GM18507 (cell line): ENCODE measurements at places on chromosomes 13 and 19.

GRCh38 chr19:43318203-43318602, 35.3 kb upstream of the CD177 start:
- DNase-seq = no peak

DNA sequence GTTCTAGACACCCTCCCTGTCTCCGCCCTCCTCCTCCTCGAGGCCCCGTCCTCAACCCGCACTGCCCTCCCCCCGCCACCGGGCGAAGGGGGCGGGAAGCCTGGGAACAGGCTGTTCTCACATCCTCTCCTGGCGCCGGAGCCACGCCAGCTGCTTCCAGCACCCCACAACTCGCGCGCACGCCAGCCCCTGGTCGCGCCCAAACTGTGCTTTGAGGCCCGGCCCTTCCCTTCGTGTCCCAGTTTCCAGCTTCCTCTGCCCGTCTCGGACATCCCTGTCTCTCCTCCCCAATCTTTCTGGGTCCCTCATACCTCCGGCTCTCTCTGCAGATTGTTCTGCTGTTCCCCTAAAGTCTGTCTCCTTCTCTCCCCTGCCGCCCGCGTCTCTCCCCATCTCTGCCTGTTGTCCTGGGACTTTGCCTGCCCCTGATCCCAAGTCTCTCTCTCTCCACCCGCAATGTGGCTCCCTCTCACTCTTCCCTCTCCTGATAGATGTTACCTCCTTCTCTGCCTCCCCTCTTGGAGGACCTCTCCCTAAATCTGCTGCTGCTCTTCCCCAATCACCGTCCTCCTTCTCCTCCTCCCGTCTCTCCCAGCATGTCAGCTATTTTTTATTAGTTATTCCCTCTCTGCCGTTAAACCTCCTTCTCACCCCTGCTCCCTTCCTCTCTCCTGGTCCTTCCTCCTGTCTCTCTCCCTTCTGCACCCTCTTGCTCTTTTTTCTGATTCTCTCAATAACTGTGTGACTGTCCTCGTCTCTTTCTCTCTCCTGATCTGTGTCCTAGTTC, 14.2 kb downstream of the DPF1 start:
- DNase-seq = no peak

- DNase-seq = no peak
These were observed 34.1 kb upstream of the WDFY2 start for GRCh38 chr13:51550151-51550550.

DNA sequence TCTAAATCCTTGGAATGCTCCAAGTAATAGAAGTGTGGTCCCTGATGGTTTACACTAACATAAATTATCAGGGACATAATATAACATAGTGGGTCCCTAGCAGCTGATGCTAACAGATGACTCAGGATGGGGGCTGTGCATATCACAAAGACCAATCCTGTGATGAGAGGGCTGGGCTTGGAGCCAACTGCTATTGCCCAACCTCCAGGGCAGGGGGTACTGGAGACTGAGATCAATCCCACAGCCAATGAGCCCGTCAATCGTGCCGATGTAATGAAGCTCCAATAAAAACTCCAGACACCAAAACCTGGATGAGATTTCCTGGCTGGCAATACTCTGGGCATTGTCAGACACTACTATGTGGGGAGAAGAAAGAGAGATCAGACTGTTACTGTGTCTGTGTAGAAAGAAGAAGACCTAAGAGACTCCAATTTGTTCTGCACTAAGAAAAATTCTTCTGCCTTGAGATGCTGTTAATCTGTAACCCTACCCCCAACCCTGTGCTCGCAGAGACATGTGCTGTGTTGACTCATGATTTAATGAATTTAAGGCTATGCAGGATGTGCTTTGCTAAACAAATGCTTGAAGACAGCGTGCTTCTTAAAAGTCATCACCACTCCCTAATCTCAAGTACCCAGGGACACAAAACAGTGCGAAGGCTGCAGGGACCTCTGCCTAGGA, 33.4 kb downstream of the ABCC4 start:
- DNase-seq = no peak

- no peak for DNase-seq
These were observed 190.0 kb upstream of the MIR17HG start for GRCh38 chr13:91157273-91158016.

DNA sequence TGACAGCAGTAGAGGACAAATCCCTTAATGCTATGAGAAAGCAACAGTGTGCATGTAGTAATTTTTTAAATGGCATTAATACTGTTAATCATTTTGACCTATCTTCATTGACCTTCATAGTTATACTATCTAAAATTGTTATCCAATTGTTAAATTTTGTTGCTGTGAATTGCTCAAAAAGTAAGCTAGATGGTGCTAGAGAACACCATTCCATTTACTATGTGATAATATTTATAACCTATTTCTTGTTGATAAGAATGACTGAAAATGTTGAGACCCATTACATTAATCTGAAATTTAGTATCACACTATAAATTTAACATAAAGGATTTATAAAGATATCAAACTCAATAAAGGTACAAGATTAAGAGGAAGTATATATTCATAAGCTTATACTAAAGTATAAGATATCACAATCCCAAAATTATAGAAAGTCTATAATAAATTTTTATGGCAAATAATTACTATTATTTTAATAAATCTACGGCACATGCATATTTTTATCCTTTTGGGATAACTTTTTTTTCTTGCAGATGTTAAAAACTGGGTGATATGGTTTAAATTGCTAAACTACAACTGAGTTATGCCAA, 1573.3 kb downstream of the PCDH9 start:
- no peak for DNase-seq

- no peak for DNase-seq
These were observed 211.8 kb downstream of the PCCA start for GRCh38 chr13:100300708-100301107.

- no peak for DNase-seq
These were observed 50.7 kb upstream of the FRY start for GRCh38 chr13:31980830-31981229.

GRCh38 chr13:45886466-45886865, 34.9 kb upstream of the SIAH3 start:
- DNase-seq = no peak

GRCh38 chr13:26502826-26503225, 54.7 kb upstream of the WASF3 start:
- DNase-seq = no peak

DNA sequence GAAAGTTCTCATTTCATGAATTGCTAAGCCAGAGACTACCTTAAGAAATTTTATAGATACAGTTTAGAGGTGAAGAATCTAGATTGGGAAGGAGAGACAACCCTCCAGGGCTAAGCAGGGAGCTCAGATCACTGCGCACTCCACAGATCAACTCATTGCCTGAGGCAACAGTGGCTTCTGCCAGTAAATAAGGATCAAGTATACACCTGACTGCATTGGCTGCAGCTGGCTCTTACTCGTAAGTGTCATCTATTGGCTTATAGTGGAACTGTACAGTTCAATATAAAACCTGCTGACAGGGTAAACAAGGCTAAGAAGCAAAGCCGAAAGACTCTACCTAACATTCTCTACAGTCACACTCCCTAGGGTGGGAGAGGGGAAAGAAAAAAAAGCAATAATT, 18.0 kb upstream of the C1QTNF9B start:
- DNase-seq = no peak

DNA sequence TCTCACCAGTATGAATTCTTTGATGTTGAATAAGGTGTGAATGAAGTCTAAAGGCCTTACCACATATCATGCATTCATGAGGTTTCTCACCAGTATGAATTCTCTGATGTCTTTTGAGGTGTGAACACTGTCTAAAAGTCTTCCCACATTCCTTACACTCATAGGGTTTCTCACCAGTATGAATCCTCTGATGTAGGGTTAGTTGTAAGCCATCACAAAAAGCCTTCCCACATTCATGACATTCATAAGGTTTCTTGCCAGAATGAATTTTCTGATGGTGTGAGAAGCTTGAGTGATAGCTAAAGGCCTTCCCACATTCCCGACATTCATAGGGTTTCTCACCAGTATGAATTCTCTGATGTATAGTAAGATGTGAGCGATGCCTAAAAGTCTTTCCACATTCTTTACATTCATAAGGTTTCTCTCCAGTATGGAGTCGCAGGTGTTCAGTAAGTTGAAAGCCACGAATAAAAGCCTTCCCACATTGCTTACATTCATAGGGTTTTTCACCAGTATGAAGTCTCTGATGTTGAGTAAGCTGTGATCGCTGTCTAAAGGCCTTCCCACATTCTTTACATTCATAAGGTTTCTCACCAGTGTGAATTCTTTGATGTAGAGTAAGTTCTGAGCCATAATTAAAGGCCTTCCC, 27.7 kb downstream of the ZNF461 start:
- no peak for DNase-seq

DNA sequence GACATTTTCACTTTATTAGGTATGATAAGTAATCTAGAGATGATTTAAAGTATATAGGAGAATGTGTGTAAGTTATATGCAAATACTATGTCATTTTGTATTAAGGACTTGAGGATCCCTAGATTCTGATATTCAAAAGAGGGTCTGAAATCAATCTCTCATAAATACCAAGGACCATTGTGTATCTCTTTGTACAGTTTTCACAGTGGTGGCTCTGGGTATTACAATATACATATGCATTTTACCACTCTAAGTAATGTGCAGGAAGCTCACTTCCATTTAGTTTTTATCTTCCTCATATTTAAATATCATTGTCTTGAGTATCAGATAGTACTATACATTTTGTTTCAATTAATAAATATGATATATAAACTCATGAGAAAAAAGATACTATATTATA, 862.6 kb upstream of the PCDH20 start:
- no peak for DNase-seq

GRCh38 chr19:14107581-14108461, 9.7 kb downstream of the PRKACA start:
- DNase-seq = no peak

DNA sequence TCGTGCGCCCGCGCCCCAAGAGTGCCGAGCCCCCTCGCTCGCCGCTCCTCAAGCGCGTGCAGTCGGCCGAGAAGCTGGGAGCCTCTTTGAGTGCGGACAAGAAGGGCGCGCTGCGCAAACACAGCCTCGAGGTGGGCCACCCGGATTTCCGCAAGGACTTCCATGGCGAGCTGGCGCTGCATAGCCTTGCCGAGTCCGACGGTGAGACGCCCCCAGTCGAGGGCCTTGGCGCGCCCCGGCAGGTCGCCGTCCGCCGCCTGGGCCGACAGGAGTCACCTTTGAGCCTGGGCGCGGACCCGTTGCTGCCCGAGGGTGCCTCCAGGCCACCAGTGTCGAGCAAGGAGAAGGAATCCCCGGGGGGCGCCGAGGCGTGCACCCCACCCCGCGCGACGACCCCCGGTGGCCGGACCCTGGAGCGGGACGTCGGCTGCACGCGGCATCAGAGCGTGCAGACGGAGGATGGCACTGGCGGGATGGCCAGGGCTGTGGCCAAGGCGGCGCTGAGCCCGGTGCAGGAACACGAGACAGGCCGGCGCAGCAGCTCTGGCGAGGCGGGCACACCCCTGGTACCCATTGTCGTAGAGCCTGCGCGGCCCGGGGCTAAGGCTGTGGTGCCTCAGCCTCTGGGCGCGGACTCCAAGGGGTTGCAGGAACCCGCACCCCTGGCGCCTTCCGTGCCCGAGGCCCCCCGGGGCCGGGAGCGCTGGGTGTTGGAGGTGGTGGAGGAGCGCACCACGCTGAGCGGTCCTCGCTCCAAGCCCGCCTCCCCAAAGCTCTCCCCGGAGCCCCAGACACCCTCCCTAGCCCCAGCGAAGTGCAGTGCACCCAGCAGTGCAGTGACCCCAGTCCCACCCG, 7.1 kb downstream of the DNASE2 start:
- DNase-seq = no peak

GRCh38 chr19:39533791-39534190, 1.1 kb upstream of the EID2B start:
- no peak for DNase-seq

DNA sequence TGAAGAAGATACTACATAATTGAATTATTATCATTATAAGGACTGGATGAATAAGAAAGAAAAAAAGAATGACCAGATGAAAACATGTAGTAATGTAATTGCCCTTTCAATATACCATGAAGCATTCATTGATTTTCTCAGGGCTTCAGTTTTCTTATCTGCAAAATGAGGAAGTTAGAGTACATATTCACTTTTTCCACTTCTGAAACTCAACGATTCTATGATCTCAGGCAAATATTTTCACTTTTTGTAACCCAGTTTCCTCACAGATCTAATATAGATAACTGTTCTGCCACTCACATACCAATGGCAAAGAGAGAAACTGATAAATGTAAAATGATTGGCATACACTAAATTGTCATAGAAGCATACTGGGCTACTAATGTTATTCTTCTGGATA, 856.6 kb upstream of the KLHL1 start:
- DNase-seq = no peak

GRCh38 chr13:52969373-52969772, 59.2 kb upstream of the OLFM4 start:
- DNase-seq = no peak

DNA sequence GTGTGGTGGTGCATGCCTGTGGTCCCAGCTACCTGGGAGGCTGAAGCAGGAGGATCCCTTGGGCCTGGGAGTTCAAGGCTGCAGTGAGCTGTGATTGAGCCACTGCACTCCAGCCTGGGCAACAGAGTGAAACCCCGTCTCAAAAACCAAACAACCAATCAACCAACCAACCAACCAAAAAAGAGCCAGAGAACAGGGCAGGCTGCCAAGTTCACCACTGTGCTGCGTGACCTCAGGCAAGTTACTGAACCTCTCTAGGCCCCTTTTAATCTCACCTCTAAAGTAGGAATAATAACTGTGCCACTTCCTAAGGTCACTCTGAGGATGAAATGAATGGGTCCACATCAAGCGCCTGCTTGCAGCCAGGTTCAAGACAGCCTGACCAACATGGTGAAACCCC, 16.9 kb downstream of the TJP3 start:
- no peak for DNase-seq

DNA sequence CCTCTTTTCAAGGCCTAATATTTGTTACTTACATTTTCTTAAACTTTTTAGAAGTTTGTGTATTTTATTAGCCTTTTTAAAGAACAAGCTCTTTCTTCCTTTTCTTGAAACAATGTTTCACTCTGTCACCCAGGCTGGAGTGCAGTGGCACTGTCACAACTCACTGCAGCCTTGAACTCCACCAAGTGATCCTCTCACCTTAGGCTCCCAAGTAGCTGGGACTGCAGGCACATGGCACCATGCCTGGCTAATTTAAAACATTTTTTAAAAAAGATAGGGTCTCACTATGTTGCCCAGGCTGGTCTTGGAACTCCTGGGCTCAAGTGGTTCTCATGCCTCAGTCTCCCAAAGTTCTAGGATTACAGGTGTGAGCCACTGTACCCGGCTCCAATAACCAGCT, 192.2 kb upstream of the SPRY2 start:
- DNase-seq = no peak

- DNase-seq = no peak
These were observed 8.5 kb upstream of the ZNF91 start for GRCh38 chr19:23403581-23404324.
